ENCODE measurements at places on chromosomes 1 and 21.
A peak's percentile ranks its signal among the peaks of the same experiment; 100 is the strongest.

DNA sequence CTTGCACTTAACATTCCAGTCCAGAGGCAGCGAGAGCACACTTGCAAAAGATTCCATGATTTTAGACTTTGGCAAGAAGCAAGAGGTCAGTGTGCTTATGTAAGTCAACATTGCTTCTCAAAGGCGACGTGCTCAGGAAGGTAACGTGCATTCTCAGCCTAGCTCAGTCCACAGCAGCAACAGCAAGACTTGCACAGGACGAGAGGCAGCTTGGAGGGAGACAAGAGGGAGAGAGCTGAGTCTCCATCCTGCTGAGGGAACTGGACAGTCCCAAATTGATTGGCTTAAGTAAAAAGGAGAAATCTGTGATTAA lies 56.5 kb downstream of the PTP4A2 start:
- DNase-seq: no peak

- DNase-seq: no peak
Measured at GRCh38 chr1:9845914-9846313, 22.1 kb upstream of the CLSTN1 start.

- no peak for DNase-seq
Measured at GRCh38 chr1:201645956-201646355, 107.0 kb downstream of the NAV1 start.

- no peak for DNase-seq
Measured at GRCh38 chr1:201515895-201516294, 9.0 kb upstream of the CSRP1 start.

DNA sequence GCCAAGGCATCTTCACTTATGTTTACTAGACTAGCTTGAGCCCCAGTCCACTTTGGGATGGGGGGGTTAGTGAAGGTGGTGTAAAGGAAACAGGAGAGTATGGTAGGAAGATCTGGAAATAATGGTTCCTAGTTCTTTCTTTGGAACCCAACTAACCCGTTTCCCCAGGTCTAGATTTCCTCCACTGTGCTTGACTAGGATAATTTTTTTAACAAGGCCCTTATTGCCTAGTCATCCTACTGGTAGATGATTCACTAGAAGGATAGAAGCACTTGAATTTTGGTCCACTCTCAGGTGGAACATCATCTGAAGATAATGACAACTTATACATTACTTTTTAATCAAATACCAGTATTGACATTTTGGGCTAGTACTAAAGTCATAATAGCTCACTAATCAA lies 45.9 kb upstream of the MYOCOS start:
- DNase-seq: no peak

DNA sequence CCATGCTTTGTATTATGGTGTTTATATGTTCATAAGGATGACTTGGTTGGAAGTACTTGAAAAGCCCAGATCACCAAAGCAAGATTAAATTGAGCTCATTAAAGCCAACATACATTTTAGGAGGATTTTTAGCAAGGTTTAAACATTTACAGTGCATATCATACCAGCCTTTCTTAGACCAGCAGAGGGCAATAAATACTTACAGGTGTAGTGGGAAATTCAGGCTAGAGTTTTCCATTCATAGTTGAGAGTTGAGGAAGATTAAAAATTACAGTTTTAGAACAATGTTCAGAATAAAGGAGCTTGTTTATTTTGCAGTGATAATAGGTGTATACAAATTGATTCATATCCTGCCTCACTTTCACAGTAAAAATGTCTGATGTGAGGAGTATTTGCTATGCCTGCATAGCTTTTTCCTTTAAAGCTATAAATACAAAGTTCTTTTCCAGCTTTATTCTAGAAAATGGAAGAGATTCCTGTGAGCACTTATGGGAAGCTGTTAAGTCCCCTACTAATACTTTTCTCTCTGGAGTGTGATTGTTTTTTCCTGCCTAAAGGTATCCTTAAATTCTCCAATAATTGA lies 35.3 kb downstream of the DTL start:
- peak; percentile 73 for DNase-seq

- peak; percentile 70 for DNase-seq
Measured at GRCh38 chr21:35989138-35989735, 71.1 kb downstream of the SETD4 start.
